Activated gamma-delta T cell treated with anti-CD3 and anti-CD28 coated beads, Interleukin-2, amount 50 U/mL, for 16 hours (primary cell): ENCODE measurements at places on chromosomes 4 and X.

DNA sequence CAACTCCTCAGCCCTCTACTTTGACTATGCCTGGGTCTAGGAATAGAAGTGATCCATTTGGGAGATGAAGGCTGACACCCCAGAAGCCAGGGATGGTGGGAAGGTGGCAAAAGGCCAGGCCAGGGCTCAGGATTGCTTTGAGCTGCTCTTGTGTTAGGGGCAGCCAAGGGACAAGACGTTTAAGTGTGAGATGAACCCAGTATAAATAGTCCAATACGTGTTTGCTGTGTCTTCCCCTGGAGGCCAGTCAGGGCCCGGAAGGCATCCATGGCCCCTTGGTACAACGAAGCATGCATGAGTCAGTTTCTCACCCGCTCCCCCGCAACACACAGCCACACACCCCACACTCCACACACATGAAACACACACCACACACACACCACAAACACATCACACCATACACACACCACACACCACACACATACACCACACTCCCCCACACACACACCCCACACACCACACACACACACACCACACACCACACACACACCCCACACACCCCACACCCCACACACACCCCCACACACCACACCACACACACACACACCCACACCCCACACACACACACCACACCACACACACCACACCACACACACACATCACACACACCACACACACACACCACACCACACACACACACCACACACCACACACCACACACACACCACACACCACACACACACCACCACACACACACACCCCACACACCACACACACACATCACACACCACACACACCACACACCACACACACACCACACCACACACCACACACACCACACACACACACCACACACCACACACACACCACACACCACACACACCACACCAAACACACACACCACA lies 5.1 kb downstream of the STARD8 start:
- no peak for DNase-seq

- no peak for DNase-seq
Observed at GRCh38 chr4:123110685-123111084, 188.3 kb upstream of the NUDT6 start.

DNA sequence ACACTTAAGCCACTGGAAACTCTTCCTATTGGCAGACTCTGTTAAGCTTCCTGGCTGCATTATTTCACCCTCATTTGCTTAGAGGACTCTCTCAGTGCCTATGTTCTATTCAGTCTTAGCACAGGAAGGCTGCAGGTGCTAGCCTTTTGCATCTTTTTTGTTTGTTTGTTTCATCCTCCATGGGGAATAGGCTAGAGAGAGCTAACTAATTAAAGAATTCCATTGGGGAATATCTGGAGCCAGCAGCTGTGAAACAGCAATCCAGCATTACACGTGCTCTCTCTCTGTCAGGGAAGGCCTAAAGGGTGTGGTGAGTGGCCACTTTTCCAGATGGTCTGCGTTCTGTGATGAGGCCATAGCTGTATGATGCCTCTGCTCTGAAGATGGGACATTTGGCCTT lies 633.6 kb downstream of the SPRY1 start:
- DNase-seq = no peak

- no peak for DNase-seq
Observed at GRCh38 chr4:81562093-81562492, 90.4 kb upstream of the RASGEF1B start.

- DNase-seq = no peak
Observed at GRCh38 chr4:138910195-138910913, 105.2 kb upstream of the NOCT start.

DNA sequence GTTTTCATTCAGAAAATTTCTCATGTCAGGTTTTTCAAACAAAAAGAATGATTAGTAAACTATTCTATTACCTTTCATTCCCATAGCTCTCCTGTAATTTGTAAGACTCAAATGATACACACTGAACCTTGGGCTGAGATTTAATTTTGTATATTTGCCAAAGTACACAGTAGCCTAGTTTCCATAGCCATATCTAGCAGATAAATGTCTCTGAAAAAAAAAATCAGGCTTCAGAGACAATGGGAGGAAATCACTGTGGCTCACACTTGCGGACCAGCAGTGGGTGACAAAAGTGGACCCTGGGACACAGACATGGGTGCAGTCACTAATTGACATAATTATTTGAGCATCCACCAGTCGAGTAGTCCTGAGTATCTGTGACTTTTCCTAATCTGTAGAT lies 46.6 kb downstream of the MAOA start:
- no peak for DNase-seq

GRCh38 chrX:16138108-16138427 lies 14.7 kb downstream of the GRPR start:
- no peak for DNase-seq

DNA sequence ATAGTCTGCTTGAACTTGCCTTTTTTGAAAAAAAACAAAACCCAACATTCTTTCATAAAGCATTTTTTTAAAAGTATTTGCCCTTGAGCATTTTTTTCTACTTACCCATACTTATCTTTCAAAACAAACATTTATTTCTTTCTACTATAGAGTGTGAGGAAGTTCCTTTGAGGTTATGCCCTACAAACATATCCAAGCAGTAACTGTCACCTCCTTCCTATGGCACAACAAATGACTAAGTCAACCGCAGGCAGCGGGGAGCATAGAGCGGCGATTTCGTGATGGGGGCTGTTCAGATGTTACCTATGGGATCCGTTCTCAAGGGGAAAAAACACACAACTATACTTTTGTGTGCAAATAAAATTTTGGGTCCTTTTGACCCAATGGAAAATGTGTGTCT lies 19.4 kb downstream of the SPRY1 start:
- DNase-seq = no peak

- no peak for DNase-seq
Observed at GRCh38 chr4:81492606-81493230, 21.0 kb upstream of the RASGEF1B start.

DNA sequence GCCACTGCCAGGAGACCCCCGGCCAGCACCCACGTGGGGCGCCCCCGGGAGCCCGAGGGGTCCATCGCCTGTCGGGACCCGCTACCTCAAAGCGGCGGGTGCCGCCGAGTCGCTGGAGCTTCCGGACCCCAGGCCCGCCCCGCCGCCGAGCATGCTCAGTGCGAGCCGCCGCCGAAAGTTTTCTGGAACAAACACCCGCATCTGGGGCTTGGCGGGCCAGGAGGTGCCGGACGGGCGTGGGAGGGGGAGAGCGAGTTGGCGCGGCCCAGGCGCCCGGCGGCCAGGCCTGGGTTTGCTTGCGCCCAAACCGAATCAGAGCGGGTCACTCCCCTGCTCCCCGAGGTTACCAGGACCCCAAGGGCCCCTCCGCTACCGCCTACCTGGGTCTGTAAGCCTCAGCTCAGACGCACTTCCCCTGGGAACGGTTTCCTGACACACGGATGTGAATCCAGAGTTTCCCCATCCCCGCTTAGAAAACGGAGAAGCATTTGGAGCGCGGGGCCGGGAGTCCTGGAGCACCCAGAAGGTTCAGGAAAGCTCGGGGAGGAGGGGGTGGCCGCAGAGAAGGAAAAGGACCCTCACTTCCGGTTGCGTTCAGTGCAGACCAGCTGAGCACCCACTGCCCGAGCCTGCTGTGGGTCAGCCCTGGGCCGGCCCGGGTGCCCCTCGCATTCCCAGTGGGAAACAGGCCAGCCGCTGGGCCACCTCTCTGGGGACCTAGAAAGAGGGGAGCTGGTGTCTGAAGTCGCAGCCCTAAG lies at the start of gene EVC2:
TSS of gene EVC2 (minus strand) at position 111 of the 758 bp plus-strand sequence. CDS start at position 65, 46 bp downstream.
- DNase-seq = peak; percentile 5

DNA sequence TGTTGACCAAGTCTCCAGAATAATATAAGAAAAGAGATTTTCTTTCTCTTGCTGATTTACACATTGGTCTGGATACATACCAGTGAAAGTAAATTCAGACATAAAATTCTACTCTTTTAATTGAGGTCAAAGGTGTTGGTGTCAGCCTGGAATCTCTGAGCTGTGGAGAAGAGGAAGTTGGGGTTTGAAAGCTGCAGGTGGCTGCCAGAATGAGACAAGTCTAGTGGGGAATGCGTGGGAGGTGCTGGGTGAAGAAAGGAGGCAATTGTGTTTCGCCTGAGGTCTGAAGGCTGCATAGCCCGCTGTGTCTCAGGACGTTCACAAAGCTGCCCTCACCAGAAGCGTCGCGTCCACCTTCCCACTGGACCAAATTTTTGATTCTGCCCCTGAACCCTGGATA lies 31.2 kb downstream of the PHEX start:
- DNase-seq = no peak

DNA sequence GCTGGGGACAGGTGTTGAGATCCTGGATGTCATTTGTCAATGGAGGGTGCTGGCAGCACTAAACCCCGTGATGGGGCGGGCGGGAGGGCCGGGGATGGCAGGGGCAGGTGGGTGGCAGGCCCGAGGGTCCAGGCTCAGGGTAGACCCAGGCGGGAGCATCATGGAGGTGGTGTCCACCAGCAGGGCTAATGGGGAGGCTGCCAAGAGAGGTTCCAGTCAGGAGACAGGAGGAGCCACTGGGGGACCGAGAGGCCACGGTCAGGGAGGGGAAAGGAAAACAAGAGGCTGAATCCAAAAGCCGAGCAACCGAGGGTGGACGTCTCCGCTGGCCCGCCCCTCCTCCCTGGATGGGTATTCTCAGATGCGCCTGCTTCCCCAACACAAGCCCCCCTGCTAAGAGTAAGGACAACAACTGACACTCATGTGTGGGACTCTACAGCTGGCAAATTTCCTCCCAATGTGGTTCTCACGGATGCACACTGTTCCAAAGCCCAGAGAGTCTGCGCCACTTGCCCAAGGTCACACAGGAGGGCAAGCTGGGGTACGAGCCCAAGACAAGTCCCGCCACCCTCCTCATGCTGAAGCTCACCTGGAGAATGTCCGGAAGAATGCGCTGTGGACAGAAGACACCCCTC lies 132.0 kb downstream of the CPZ start:
- no peak for DNase-seq

- no peak for DNase-seq
Observed at GRCh38 chr4:41452484-41453225, 85.3 kb upstream of the LIMCH1 start.

DNA sequence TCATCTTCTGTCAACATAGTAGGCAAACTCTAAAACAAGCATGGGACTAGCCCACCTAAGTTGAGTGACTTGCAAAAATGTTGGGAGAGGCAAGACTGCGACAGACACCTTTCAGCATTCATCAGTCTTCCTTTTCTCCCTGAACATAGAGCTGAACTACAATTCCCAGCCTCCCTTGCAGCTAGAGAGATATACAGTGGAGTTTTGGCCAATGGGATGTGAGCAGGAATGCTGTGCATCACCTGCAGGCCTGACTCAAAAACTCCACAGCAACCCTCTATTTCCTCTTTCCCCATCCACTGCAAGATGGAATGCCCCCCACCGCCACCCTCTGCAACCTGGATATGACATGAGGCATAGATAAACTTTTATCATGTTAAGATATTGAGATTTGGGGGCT lies 66.5 kb downstream of the PDHA1 start:
- no peak for DNase-seq

DNA sequence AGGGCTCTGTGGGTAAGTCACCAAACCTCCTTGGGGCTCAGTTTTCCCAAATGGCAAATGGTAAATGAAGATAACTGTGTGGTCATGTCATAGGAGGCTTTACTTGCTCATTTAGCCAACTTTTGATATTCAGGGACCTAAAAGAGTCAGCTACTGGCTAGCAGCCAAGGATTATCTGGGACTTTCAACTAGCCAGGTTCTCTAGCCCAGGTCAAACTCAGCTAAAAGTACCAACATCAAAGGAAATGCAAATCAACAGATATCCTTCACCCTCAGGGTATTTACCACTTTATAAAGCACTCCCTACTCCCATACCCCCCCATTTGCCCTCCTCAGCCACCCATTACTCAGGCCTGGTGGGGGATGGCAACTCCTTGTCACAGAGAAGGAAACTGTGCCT lies 7.5 kb downstream of the AMER1 start:
- no peak for DNase-seq

- no peak for DNase-seq
Observed at GRCh38 chrX:130001893-130002292, 19.5 kb downstream of the BCORL1 start.

DNA sequence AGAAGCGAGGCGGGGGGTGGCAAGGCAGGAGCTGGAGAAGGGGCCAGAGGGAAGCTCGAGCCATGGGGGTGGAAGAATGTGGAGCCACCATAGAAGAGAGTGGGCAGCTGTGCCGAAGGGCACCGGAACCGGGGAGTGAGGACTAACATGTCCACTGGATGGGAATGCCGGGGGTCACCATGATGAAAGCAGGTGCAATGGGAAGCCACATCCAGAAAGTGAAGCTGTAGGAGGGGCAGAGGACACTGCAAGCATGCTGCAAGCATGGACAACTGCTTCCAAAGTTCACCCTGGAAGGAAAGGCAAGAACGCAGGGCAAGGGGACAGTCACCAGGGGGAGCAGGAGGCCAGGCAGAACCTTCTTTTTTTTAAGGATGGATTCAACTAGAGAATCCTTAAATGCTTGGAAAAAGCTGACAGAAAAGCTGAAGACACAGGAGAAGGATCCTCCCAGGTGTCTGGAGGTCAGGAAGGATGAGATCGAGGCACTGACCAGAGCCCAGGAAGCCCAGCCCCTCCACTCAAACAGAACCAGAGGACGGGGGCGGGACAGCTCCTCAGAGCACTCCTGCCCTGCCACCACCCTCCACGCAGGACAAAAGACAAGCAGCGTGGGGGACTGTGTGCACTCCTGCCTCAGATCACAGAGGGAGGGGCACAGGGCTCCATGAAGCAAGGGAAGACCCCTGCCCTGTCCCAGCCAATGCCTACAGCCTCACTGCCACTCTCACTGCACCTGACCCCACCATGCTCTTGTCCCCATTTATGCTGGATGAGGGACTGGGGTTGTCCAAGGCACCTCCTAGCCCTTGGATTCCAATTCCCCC lies 169.2 kb downstream of the AFAP1 start:
- no peak for DNase-seq

DNA sequence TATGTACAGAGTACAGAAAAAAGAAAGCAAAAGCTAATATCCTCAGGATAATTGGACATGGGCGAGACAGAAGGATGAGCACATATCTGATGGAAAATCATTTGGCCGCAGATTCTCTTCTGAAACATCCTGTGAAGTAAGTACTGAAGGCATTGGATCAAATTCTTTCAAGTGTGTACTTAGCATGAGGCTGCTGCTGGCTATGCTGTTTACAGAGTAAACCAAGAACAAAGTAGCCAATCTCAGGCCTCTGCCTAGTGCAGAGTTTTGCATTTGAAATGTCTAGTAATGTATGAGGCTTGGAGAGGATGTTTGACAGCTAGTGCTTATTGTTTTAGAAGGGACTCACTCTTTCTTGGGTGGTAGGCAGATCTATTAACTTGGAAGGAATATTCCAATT lies 128.5 kb downstream of the MAGEC2 start:
- DNase-seq = no peak

DNA sequence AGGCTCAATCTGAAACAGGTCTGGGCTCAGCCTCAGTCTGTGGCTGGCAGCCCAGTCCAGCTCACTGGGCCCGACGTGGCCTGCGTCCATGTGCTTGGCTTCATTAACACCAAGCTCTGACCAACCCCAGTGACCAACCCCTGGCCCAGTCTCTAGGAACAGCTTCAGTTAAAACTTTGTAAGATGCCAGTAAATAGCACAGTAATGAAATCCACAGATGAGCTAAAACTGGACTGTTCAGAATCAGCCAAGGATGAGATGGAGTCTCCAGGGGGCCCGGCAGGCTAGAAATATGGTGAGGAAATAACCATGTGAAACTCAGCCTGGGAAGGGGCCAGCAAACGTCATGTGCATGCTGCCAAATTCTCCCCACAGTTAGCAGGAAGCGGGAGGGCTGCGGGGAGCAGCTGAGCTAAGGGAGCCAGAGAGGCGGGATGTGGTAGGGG lies 37.1 kb upstream of the XPNPEP2 start:
- DNase-seq = no peak
